NCI-H187 treated with DMSO at 0.1 percent for 48 hours (cell line): ENCODE measurements at places on chromosomes 6 and 20.

DNA sequence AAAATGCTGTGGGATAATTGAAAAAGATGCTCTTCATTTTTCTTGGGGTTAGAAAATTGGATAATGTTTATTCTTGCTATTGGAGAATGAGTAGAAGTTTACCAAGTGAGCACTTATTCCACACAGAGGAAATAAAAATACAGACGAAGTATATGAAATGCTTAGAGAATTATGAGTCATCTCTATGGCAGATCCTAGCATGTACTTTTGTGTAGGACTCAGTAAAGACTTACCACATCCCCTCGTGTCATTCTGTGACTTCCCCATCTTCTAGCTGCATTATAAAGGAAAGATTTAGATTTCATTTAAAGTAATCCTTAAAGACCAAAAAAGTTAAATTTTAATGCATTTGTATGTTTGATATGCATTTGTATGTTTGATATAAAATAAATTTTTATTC, 685.6 kb downstream of the TBC1D32 start:
- no peak for DNase-seq

- no peak for DNase-seq
These were observed 29.9 kb upstream of the AGPAT4 start for GRCh38 chr6:161303628-161304340.

DNA sequence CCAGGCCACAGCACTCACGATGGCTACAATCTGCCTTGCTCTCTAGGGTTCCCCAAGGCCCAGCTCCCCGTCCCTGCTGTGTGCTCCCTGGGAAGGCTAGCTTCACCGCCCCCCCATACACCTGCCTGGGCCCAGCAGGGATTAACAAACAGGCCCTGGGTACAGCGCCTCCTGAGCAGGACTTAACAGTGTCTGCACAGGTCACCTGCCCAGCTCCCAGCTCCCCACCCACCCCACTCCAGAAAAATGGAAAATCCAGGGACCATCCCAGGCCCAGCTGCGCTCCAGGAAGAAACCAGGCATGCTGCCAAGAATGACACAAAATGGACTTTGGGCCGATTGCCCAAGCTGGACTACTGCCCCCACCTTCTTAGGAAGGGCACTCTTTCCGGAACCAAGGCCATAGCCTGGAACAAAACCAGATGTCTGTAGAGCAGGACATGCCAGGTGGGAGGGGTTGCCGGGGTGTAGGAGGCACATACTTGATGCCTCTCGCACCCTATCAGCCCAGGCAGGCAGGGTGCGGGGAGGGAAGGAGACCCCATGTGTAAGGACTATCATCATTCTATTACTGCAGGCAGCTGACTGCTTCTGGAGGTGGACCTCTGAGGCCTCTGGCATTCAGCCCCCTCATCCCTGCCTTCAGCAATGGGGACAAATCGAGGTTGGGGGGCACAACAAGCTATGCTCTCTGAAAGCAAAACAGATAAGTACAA, 104.9 kb downstream of the SNX5 start:
- no peak for DNase-seq

DNA sequence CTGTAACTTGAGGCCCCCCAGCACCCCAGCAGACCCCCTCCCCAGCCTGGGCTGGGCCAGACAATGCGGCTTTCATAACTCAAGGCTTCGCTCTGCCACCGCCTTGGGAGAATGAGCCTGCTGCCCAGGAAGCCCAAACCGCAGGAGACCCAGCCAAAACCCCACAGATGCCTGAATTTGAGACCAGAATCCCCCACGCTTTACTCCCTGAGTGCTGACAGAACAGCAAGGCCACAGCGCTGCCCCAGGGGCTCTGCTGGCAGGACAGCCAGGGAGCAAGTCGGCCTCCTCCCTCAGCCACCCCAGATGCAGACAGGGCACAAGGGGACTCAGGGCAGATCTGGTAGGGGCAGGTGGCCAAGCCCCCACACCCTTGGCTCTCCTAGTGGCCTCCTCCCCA, 2.2 kb downstream of the MDFI start:
- DNase-seq: no peak

DNA sequence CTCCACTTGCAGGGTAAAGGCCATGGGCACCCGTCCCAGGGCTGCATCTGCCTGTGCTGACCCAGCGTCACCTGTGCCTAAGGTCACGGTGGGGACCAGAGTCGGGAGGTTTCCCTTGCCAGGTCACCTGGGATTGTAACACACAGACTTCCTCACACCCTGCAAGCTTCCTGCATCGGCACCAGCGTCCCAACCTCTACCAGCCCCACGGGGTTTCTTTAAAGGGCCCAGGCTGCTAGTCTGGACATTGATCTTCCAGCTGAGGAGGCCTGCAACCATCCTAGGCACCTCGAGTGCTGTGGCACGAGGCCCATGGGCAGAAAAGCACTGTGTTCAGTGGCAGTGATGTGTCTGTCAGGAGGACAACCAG, 12.6 kb downstream of the ACSS1 start:
- DNase-seq: no peak

DNA sequence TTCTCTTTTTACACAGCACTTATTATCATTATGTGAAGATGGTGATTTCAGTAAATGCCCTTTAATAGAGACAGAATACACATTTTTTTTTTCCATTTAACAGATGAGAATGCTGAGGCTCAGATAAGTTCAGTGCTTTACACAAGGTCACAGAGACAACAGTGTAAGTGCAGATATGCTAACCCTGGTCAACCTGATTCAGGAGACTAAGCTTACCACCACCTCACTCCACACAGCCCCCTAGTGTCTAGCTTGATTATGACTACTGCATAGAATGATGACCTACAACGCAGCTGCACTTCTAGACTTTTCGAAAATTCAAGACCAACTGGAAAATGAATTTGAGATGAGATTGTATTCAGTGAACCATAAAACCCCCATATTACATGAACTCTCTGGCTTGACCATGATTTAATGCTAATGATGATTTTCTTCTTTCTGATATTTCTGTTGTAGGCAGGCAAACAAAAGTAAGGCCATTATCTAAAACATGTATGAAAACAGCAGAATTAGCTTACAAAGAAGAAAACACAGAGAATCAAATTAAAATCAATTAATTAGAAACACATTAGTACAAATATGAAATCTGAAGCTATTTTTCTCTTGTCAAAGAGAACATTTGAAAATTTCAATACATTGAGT, 212.1 kb upstream of the PHACTR1 start:
- DNase-seq: no peak

DNA sequence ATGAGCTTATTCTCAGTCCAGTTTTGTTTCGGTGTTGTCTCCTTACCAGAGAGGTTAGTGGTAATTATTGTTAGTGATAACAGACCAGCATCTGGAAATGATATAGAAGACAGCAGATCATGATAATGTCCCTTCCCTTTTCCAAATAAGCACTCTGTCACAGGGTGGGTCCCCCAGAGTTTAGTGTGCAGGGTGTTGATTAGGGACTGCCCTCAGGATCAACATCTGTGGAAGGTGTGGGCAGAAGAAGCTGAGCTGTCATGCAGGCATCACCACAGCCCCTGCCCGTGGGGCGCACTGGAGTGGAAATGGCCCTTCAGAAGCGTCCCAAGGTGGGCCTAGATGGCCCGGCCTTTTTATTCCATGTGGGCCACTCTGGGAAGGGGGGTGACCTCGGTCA, 67.6 kb upstream of the DTNBP1 start:
- no peak for DNase-seq

GRCh38 chr20:841568-842546, 8.3 kb downstream of the FAM110A start:
- DNase-seq: no peak

DNA sequence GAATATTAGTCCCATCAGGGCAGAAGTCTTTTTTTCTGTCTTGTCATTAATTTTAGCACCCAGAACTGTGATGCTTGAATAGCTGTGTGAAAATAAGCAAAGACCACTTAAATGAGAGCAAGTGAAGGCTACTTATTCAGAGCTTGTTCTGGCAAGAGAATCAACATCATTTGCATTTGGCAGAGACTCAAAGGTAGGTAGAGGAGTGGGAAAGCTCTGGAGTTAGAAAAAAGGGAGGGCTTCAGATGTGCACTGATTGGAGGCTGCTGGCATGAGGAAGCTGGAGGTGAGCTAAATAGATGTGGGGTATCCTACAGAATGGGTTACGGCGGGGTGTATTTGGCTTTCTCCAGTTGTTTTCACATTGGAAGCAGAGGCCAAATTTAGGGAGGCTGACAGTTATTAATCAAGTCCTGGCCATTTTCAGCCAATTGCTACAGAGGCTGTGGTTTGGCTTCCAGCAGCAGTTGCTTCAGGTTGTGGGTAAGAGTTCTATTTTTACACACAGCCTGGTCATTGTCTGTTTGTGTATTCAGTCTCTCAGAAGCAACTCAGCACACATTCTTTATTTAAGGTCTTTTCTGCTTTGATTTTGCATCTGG, 254.3 kb downstream of the BTBD3 start:
- DNase-seq: peak; percentile 46

- DNase-seq: no peak
These were observed 42.2 kb downstream of the CPNE5 start for GRCh38 chr6:36797055-36797454.

- DNase-seq: no peak
These were observed 11.0 kb downstream of the LY86 start for GRCh38 chr6:6599468-6599873.

DNA sequence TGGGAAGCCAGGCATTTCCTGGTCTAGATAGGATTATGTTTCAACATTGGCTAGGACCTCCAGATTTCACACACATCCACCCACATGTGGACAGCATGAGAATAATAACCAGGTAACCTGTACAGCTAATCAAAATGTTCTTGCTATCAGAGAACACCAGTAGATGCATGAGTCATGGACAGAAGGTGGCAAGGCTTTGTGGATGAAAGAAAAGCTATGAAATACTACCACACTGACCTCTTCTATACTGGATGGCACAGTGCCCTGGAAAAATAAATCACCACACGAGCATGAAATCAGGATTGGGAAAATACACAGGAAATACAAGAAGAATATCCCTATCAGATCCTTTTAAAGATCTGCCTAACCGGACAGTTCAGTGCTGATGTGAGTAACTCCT, 113.0 kb downstream of the GMDS start:
- no peak for DNase-seq
